ENCODE measurements at places on chromosomes 1 and 21.

GRCh38 chr1:53270107-53270506 lies 31.8 kb upstream of the MAGOH start:
- no peak for DNase-seq

GRCh38 chr1:145908653-145909052 lies 1.2 kb downstream of the ITGA10 start:
- no peak for DNase-seq

- DNase-seq = peak; percentile 71
Observed at GRCh38 chr1:52633291-52633754, 355 bp downstream of the SHISAL2A start.

GRCh38 chr1:94636624-94637023 lies 95.1 kb upstream of the F3 start:
- no peak for DNase-seq

- no peak for DNase-seq
Observed at GRCh38 chr1:233503366-233503954, 110.4 kb upstream of the KCNK1 start.

GRCh38 chr1:32623775-32624174 lies 26.6 kb downstream of the ZBTB8OS start:
- DNase-seq = no peak

DNA sequence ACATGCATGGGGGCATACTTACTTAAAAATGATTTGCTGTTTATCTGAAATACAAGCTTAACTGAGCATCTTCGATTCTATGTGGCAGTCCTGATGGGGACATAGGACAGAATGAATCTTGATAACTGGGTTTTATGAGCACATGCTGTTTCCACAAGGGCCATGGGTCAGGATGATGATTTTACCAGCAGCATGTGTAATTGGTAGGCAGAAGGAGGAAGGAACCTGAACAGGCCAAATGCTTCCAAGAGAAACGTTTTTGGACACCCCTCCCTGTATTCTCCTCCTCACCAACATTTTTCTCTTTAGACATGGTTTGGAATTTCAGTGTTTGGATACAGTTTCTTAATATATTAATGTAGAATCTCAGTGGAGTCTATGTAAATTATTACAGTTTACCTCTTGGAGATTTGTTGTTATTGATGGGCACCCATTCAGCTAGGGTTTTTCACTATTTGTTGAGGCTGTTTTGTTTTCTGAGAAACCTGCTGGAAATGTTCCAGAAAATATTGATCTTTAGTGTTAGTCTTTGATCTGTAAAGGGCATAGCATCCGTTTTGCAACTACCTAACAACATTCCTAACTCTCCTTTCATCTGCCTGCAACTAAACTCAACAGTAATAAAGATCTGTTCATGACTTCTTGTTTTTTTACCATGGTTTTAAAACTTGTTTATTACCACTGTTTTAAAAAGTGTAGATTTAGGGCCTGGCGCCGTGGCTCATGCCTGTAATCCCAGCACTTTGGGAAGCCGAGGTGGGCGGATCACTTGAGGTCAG lies 42.0 kb downstream of the TBCE start:
- DNase-seq = no peak

DNA sequence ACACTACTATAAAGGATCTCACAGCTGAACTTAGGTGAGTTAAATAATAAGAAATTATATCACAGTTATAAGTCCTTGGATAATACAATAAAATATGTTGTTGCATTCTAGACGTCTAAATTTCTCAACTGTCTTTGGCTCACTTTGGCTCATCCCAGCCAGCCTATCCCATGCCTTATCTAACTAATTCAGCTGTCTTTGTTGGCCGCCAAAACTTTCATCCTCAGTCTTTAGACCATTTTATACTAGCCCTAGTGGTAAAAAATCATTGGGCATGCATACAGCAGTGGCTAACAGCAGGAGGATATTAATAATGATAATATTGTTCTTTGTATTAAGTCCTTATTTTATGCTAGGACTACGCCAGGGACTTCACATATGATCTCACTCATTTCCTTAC lies 59.3 kb downstream of the CCDC18 start:
- no peak for DNase-seq

DNA sequence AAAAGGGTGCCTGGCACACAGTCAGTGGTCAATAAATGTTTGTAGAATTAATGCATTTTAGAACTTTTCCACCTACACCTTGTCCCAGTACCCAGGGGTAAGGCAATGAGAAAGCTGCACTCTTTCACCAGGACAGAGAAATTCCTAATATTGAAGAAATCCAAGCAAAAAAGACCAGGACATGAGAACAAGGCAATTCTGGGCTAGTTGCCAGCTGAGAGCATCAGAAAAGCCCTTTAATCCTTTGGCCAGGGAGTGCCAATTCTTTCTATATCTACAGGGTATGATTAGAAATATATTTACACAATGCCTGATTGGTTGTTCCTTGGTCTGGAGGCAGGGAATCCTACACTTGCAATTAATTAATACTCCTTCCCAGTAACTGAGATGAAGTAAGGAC lies 492.4 kb upstream of the NFIA start:
- DNase-seq = no peak

GRCh38 chr1:202871367-202871766 lies 17.6 kb downstream of the RABIF start:
- no peak for DNase-seq

Data from GM23338 (cell line).